ENCODE measurements at places on chromosomes 7 and 10.

DNA sequence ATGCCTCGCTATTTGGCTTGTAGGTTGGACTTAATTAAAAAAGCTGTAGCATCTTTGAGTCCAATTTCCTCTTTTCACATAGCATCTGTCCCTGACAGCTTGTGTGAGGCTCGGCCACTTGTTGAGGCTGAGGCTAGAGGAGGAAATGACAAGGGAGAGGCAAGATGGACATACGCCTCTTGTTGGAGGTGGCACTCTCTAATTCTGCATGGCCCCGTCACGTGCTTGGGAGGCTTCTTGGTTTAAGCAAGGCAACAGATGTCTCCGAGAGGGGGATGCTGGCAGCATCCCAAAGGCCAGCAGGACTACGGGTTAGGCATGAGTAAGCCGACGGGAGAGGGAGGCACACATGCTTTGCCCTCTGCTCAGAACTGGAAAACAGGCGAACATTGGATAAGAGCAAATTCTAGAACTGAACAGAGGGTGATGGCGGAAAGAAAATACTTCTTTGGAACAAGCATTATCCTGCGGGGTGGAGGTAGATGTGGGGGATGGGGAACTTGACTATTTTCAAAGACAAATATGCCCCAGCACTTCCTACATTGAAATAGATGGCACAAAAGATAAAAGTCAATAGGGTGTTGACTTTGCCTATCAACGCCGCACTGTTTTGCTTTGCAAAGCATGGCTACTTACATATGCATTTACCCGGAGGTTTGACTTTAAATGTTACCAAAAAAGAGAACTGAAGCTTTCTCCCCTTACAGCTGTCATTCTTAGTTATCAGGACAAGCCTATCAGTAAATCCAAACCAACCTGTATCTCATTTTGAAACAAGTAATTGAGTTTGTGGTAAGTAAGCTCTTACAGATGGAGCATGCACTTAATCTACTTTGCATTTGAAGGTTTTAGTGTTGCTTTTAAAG is 94.8 kb downstream of the CHN2 start:
- peak; percentile 47 for DNase-seq

GRCh38 chr7:67918158-67918557 is 921.5 kb downstream of the TYW1 start:
- no peak for DNase-seq

- DNase-seq, result no peak
These were observed 88.5 kb downstream of the ADCY1 start for GRCh38 chr7:45662540-45663166.

- no peak for DNase-seq
These were observed 7.5 kb downstream of the PDGFA start for GRCh38 chr7:512146-512510.

GRCh38 chr10:1513221-1513620 is 224.1 kb downstream of the ADARB2 start:
- no peak for DNase-seq

GRCh38 chr10:104321725-104322415 is 16.4 kb downstream of the ITPRIP start:
- DNase-seq, result no peak

DNA sequence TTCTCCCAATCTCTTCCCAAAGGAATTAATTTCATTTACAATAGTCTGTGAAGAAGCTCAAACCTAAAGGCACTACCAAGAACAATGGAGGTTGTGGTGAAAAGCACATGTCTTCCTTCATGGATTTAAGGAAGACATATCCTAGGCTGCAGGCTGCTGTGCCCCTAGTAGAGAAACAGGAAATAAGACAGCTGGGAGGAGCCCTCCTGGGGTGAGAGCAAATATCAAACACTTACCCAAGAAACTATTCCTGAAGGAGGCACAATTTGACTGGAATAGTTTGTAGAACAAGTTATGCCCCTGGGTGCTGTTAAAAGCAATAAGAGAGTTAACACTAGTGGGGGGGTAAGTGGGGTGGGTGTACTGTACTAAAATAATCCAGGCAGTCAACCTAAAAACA is 30.1 kb downstream of the PDZD8 start:
- no peak for DNase-seq

- no peak for DNase-seq
These were observed 76.3 kb downstream of the FOXI2 start for GRCh38 chr10:127813290-127813689.

DNA sequence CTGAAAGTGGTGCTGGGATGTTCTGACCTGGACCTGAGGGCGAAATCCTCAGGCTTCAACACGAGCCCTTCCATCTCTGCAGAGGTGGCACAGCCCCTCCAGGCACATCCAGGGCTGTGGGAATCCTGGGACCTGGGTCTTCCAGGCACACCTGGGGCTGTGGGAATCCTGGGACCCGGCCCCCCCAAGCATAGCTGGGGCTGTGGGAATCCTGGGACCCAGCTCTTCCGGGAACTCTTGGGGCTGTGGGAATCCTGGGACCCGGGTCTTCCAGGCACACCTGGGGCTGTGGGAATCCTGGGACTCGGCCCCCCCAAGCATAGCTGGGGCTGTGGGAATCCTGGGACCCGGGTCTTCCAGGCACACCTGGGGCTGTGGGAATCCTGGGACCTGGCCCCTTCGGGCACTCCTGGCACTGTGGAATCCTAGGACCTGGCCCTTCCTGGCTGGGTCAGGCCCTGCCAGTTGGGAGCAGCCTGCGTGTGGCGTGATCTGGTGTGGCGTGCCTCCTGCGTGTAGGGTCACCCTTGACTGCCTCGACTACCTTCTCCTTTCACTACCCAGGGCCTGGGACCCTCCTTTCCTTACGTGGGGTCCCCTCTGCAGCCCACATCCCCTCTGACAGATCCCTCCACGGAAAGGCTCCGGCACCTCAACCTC is 124.0 kb downstream of the WDR37 start:
- DNase-seq, result no peak

DNA sequence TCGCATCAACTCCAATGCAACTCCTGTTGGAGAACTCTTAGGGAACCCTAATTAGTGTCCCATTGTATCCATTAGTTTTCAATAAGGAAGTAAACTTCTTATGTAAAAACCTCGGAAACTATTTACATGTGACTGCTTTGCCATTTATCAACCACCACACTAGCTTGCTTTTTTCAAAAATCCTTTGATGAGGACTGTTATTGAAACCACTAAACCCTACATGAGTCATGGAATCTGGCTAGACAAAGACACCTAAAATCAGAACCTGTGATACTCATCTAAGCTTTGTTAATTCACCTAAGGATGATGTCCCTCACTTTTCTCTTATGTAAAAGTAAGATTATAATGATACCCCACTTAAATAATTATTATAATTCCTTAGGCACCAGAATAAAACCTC is 414.1 kb upstream of the ETV1 start:
- DNase-seq, result no peak

DNA sequence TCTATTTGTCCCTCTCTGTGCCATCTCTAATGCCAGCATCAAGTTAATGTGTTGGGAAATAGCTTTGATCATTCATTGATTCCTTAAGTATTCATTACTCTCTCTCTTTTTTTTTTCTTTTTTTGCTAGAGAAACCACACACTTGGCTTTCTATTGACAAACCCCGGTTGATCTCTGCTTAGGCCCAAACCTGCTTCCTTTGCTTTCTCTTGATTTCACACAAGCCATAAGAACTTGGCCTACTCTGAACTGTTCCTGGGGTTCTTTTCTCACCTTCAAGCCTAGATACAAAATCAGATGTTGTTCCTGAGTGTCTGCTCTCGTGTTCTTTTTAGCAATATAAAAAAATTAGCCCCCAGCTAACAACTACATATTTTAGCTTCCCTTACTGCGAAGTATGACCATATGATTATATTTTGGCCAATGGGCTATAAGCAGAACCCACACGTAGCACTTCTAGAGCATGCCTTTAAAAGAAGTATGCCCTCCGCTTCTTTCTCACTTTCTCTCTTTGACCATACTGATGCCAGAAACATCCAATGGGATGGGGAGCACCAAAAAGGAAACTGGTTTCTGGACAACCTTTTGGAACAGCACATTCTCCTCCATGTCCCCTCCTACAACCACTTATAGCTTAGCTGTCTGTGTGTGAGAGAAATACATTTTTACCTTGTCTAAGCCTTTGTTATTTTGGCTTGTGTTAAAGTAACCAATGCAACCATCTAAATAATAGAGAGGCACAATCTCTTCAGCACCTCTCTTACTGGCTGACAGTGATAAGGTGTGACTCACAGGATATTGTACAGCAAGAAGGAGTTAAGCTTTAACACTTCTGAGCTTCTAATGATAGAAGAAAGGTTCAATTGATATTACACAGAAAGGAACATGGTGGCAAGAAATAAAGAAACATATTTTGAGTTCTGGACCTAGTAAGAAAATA is 96.6 kb upstream of the LRRN3 start:
- DNase-seq, result no peak

GRCh38 chr7:134388336-134389019 is 70.4 kb downstream of the AKR1B1 start:
- DNase-seq, result no peak

- DNase-seq, result no peak
These were observed 12.1 kb upstream of the SYPL1 start for GRCh38 chr7:106124186-106124585.

GRCh38 chr10:56874950-56875349 is 513.9 kb upstream of the ZWINT start:
- DNase-seq, result no peak

DNA sequence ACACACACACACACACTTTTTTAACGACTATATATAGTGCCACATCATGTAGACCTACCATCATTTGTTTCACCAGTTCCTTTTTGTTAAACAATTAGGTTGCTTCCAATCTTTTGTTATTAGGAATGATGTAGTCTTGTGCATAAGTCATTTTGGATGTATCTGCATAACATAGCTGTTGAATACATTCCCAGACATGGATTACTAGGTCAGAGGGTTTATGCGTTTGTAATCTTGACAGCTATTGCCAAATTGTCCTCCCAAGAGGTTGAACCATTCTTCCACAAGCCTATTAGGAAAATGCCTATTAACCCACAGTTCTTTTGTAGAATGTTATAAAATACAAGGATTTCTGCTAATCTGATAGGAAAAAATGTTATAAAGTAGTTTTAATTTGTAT is 87.3 kb downstream of the PALS2 start:
- no peak for DNase-seq

DNA sequence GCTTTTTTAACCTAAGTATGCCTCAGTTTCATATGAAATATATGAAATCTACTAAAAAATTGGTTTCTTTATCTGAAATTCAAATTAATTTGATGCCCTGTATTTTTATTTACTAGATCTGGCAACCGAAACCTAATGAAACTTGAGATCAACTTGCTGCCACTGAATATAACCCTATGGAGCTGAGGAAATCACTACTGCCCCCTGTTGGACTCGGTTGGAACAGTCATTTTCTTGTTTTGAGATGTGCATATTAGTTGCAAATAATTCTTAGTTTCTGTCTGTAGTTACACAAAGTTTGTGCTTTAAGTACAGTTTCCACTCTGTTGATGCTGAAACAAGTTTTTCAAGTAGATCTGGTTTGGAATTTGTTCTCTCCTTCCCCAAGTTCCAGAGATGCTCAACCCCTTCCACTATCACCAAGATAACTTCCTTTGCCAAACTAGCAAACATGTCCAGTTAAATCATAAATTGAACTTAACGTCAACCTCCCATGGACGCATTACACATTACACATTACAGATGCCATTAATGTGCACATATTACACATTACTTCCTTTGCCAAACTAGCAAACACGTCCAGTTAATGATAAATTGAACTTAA is 22.2 kb upstream of the EXOC4 start:
- peak; percentile 28 for DNase-seq

DNA sequence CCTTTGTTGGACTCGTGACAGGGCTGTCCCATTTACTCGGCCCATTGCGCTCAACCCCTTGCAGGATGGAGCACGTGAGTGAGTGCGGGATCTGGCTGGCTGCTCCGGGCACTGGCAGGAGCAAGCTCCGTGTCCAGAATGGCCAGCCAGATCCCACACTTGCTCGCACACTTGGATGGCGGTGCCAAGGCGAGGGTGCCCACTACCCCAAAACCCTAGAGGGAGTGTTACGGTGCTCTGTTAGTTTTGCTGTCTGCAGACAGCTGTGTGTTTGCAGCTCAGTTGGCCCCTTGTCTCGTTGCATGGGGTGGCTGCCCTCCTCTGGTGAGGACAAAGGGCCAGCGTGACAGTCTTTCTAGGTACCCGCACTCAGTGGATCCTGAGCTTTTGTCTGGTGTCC is 34.2 kb downstream of the ZNF487 start:
- no peak for DNase-seq

- DNase-seq, result no peak
These were observed 126.1 kb upstream of the DNAJB12 start for GRCh38 chr10:72480861-72481260.

DNA sequence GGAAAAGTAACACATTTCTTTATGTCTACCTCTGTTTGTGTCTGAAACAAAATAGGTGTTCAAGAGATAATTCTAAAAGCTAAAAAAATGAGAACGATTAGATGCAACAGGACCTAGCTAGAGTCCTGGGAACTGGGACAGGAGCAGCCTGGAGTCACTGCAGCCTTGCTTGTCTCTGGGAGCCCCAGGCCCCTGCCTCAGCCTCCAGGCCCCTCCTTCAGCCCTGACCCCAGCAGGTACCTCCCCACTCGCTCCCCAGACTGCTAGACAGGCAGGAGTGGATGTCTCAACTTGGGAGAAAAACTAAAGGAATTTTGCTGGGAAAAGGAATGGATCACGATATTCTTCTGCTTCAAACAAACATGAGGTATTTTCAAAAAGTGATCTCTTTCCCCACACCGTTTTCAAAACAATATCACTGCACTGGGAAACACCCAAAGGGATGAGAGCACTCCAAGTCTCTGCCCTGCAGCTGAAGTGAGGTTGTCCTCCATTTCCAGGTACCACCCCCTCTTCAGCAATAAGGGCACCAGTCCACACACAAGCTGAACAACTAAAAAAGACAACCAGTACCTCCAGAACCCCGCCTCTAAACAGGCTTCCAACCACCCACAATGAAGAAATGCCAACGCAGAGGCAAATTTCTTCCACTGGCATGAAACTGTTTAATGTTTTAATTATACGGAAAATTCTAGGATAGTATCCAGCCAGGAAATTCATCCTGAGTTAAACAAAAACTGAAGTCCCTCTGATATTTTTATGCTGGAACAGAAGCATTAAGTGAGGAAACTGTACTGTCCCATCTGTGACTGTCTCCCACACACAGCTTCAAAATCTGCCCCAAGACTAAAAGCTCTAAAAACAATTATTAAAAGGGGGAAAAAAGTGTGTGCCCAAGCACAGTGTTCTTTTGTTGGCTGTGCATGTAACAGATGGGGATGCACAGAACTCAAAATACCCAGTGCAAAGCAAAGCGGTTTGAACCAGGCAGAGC is 47.2 kb downstream of the XPNPEP1 start:
- no peak for DNase-seq

GRCh38 chr10:19848226-19848985 is 32.2 kb downstream of the PLXDC2 start:
- no peak for DNase-seq

Data from NCI-H446 treated with DMSO at 0.1 percent for 48 hours (cell line).